CD4-positive, alpha-beta T cell (primary cell): ENCODE measurements at places on chromosomes 6 and 20.

DNA sequence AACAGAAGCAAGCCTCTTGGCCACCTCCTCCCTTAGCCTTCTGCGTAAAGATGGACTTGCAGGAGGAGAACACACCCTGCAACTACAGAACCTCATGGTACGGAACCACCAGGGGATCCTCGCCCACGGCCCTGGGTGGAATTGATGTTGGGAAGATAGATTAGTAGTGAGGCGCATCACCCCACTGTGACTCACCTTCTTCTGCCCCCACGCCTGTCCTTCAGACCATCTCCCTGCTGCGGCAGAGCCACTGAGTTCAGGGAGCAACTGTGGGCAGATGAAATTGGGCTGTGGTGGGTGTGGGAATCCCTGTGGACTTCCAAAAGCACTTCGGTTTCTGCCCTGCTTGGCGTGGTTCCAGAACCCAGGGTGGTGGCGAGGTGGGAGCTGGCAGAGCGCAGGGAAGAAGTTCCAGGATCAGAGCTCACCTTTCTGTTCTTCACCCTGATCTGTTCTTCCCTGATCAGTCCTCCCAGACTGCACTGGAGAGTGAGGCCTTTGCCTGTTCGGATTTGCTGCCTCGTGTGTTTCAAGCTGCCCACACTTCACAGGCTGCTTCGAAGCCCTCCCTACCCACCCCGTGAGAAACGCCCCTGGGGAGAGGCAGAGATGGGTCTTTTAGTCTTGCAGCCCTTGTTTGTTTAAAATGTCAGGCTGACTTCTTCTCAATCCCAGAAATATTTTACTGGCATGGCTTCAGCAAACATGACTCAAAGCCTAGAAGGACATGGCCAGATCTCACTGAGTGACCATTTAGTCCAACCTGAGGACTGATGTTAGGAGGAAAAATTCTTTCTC is 92.8 kb upstream of the MLN start:
- no peak for DNase-seq

DNA sequence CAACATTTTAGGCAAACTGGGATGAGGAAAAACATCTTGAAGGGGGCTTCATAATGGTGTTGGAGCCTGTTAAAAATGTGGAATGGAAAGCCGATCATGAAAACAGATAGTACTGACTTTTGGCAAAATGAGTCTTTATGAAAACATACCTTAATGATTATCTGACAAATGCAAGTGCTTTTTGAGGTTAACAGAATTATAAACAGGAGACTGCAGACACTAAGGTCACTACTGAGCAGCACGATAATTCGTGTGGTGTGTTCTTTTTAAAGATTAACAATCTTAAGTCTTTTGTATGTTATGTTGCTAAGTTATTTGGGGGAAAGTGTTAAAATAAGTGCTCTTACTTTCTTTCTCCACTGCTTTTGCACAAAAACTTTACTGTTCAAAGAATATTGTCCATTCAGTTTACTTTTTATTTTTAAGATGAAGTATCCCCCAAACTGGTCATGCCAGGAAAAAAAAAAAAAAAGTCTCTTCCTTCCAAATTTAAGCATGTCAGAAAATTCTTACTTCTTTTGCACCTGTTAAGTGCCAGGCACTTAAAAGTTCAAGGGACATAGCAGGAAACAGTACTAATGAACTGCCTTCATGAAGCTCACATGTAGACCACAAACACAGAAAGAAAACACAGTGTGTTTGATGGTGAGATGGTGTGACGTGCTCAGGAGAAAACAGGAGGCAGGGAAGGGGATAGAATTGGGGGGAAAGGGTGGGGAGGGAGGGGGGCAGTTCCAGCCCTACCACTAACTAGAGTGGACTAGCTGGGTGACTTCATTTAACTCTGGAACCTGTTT is 73.2 kb downstream of the CDYL start:
- DNase-seq: no peak

DNA sequence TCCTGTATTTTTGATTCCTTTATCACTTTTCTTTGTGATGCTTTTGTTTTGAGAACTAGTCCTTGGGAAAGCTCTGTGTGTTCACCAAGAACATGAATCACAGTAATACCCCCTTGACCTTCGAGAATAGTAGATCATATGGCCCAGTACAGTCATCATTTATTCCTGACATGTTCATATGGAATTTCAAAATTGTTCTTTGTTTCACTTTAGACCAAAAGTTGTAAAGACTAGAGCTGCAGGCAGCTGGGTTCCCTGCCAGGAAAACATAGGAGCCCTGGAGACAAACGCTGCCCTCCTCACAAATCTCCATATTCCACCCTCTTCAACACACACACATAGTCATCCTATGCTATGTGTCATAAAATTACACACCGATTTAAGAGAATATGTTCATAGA is 621.2 kb upstream of the EYS start:
- no peak for DNase-seq

GRCh38 chr6:4743062-4743461 is 33.1 kb upstream of the CDYL start:
- DNase-seq: no peak
